ENCODE measurements at places on chromosomes 3 and 15. TPM values are rescaled to one million over a fixed set of nuclear protein-coding genes. Genes with fewer than 3 reads are reported as not detected.

The CPLX3 gene
- not detected for total RNA-seq

- no peak for DNase-seq
Measured at GRCh38 chr3:168117853-168118313, 22.2 kb upstream of the GOLIM4 start.

- no peak for DNase-seq
Measured at GRCh38 chr3:34261001-34261385, 462.6 kb downstream of the PDCD6IP start.

GRCh38 chr15:77695961-77696582, 63.4 kb upstream of the LINGO1 start:
- no peak for DNase-seq

GRCh38 chr3:194672876-194673275, 885 bp upstream of the LSG1 start:
- no peak for DNase-seq

Measured in breast epithelium (tissue), 4 donors.